Upper lobe of left lung (tissue), 6 donors: ENCODE measurements at places on chromosomes 12 and 14. TPM values are rescaled to one million over a fixed set of nuclear protein-coding genes. Genes with fewer than 3 reads are reported as not detected.

The ZBTB42 gene
- 20.0 TPM for total RNA-seq

The RPGRIP1 gene
- not detected for total RNA-seq

The KLRF1 gene
- 6.9 TPM for total RNA-seq

The GLT1D1 gene
- total RNA-seq, result 7.3 TPM

The SLC4A8 gene
- 7.5 TPM for total RNA-seq

The CABP1 gene
- 2.1 TPM for total RNA-seq

The CLEC9A gene
- total RNA-seq, result not detected

- no peak for DNase-seq
Measured at GRCh38 chr14:52833891-52834290, 42.5 kb upstream of the GNPNAT1 start.

GRCh38 chr14:64891173-64891838, 11.6 kb upstream of the SPTB start:
- DNase-seq, result no peak

GRCh38 chr12:113470871-113471618, 626 bp downstream of the LHX5 start:
- DNase-seq, result peak; percentile 59

DNA sequence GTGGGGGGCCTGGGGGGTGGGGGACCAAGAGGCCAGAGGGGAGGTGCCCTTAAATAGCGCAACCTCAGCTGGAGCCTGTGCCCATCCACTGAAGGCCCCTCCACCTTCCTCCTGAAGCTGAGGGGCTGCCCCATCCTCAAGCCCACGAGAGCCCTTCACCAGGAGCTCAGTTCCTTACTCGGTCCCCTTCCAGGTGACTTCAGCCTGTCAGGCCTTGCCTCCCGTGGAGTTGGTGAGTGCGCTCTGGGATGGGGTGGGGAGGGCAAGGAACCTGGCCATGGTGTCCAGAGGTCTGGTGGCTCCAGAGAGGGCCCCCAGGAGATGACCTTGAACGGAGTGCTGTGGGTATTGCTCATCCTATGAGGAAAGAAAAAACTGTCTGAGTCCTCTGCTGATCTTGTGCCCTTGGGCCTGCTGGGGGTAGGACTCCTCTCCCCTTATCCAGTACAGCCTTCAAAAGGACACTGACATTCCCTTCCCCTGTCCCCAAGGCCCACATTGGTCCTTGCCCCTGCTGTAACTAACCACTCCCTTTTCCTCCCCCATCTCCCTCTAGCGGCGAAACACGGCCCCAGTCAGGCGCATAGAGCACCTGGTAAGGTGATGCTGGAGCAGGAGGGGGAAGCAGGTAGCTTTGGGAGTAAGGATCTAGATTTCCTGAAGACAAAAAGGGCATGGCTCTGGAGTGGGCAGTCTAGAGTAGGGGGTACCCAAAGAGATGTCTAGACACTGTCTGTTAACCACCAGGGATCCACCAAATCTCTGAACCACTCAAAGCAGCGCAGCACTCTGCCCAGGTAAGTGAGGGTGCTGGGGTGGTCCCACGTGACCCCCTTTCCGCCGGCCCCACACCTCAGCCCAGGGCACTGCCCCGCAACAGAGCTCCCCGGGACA, 3.6 kb downstream of the TNS2 start:
- DNase-seq, result peak; percentile 71

- DNase-seq, result peak; percentile 67
Measured at GRCh38 chr14:91332171-91332985, 85.2 kb downstream of the CCDC88C start.

DNA sequence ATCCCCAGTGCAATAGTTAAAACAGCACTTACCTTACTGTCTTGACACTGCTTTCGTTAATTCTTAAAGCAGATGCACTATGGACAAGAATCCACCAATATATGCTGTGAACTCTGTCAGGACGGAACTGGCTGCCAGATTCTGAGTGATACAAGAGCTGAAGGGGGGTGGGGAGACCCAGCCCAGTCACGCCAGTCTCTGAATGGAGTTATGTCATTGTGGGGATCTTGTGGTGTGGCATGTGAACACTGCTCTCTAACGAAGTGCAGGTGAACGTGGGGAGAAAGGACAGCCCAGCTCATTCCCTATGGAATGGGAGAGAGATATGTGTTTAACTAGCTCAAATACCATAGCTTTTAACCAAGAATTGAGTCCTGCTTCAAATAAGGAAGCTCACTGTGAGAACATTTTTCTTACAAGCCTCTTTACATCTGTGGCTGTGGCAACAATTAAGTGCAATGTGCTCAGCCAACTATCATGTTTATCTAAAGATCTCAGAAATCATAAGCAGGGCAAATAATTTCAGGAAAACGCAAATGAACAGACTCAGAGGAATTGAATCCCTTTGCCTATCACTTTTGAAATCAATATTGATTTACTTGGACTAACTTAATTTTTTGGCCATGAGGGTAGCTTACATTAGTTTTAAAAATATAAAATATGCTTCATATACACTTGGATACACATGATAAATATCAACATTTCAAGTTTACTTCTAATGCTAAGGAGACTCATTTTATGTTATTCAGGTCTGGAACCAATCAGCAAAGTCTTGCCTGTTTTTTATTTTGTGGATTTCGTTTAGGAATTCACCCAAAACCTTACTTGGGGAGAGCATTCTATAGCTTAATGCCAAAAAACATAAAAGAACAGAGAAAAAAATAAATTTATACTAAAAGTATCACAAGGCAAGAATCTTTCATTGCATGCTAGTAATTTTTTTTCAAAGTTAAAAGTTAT, at the start of gene LUM:
Gene LUM, minus strand, starts transcription at position 129 of the 960 bp plus-strand sequence. CDS start 2,515 bp downstream, outside the sequence.
- DNase-seq, result no peak

GRCh38 chr12:118102070-118102469, 1.7 kb downstream of the VSIG10 start:
- DNase-seq, result no peak

DNA sequence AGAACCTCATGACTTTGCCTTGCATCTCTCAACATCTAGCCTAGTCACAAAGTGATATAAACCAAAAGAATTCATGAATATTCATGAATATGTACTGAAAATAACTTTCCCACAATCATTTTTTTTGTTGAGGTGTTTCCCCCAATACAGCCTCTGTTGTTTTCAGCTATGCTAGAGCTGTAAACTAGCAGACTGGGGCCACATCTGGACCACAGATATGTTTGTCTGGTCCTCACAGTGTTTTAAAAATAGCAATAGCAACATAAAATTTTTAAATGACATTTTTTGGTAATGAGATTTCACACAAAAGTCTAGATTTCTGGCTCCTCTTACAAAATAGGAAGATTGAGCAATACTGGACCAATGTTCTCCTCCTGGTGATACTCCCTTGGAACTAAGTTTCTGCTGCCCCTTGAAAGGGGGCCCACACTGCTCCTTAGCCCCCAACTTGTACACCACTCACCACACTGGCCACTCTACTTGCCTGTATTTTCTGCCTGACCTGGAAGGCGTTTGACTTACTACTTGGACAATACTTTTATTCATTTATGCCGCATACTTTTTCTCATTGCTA, 81.2 kb downstream of the BMP4 start:
- no peak for DNase-seq

DNA sequence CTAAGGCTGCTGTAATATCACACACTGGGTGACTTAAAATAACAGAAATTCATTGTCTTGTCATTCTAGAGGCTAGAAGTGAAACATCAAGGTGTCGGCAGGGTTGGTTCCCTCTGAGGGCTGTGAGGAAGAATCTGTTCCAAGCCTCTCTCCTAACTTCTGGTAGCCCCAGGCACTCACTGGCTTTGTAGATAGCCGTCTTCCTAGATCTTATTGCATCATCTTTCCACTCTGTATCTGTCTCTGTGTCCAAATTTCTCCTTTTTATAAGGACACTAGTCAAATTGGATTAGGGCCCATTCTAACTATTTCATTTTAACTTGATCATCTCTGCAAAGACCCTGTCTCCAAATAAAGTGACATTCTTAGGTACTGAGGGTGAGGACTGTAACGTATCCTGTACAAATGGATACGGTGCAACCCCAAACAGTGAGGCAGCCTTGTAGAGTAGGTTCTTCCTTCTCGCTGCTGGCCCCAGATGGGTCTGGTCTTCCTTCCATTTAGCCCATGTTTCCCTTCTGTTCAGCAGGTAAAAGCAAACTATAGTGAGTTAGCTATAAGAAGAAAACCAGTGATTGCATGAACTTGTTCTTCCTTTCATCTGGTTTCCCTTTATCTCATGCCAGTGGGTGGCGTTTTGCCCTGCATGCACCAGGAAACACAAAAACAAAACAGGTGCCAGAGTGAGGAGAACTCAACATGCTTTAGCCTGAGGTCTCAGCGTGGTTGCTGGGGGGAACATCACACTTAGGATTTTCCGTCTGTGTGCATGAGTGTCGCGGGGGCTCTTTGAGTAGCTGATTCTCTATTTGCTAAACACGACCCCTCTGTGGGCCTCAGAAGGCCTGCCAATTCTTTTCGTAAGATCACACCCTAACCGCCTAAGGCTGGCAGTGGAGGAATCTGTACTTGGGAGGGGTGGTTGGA, 19.5 kb downstream of the TTC9 start:
- no peak for DNase-seq

- no peak for DNase-seq
Measured at GRCh38 chr12:55938826-55939501, 8.0 kb downstream of the DGKA start.

GRCh38 chr14:32330351-32331111, 1.4 kb downstream of the AKAP6 start:
- no peak for DNase-seq

DNA sequence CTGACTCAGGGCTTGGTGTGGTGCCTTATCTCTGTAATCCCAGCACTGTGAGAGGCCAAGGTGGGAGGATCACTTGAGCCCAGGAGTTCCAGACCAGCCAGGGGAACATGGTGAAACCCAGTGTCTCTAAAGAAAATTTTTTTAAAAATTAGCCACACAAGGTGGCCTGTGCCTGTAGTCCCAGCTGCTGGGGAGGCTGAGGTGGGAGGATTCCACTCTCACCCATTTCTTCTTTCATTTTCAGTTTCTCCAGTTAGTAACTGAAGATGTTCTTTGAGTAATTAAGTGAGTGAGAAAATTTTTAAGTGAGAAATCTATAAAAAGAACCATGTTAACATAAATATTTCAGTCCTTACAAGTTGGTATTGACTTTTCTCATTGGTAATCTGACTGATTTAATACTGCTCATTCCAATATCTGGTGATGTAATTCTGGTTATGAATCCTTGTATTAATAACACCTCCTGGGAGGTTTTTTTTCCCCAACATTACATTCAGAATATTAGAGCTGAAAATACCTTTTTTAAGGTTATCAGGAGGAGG, 6.1 kb downstream of the METTL3 start:
- no peak for DNase-seq

GRCh38 chr12:57089271-57090245, 644 bp downstream of the NAB2 start:
- peak; percentile 87 for DNase-seq

GRCh38 chr14:24392325-24393091, 6.3 kb upstream of the NYNRIN start:
- no peak for DNase-seq

GRCh38 chr12:15979096-15980092, 68.3 kb downstream of the DERA start:
- DNase-seq, result peak; percentile 14

DNA sequence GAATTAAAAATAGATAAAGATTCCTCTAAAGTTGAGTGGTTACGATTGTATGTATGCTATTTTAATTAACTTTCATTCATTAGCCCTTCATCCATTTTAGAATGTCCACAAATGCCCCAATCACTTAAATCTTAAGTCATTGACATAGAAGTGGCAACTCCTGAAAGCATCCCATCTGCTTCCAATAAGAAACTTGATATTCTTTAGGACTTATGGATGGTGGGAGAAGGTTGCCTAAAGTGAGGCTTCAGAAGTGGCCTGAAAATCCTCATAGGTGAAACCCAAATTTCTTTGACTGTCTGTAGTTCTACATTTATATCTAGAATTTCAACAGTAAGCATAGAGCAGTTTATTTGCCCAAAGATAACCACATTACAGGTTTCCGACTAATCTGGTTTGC, 161.7 kb upstream of the HMGA2 start:
- no peak for DNase-seq

GRCh38 chr12:46472893-46473633, 100.5 kb upstream of the SLC38A2 start:
- DNase-seq, result no peak

GRCh38 chr12:128513831-128514230, 246.9 kb downstream of the TMEM132C start:
- no peak for DNase-seq

DNA sequence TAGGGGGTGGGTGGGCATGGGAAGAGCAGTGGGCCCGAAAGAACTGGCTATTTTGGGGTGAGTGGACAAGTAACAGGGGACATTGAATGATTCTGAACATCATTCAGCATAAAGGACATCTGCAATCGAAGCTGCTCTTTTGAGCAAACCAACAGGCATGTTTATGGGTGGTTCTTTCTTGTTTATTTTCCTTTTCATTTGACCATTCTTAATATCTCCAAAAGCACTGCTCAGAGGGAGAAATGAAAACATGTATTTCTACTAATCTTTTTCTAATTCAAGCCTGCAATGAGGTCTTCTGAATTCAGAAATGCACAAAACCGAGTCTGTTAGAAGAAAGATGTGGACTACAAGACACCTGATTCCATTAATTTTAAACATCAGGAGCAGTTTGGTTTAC, 54.0 kb downstream of the NUAK1 start:
- DNase-seq, result no peak

DNA sequence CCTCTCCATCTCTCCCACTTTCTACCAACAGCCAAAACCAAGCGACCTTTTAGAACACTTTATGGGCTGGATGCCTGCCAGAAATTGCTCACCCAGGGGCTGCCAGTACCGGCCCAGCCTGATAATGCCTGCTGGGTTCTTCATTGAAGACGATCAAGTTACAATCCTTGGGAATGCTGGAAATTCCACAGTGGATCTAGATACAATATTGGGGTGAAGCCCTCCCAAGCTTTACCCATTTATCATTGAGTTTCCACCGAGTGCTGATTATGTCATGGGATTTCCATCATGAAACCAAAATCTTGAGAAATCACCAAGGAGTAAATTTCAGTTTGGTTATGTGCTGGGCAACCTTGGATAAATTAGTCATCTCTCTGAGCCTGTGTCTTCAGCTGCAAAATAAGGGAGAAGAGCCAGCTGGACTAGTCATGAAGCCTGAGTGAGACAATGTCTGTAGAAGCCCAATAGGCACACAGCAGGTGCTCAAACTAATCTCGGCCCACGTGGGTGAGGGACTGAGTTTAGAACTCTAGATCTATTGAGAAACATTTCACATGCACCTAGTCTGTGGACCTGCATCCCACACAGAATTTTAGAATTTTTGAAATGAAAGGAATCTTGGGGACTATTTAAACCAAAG, 75.5 kb upstream of the CLMN start:
- DNase-seq, result no peak

GRCh38 chr14:92528486-92529100, 15.0 kb downstream of the RIN3 start:
- no peak for DNase-seq

DNA sequence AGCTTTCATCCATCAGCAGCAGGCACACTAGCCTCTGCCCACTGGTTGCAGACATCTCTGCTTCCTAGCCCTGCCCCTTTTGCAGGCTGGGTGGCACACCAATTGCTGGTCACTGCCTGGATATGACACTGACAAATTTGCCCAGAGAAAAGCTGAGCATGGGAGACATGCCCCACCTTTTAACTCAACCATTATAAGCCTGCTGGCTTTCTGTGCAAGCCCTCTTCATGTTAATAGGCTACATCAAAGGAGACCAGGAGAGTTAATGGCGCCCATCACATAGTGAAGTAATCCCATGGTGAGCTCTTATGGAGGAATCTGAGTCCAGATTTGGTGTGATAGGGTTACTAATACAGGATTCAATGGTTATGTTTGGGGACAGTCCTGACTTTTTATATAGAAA, 139.2 kb downstream of the KICS2 start:
- DNase-seq, result no peak

- no peak for DNase-seq
Measured at GRCh38 chr14:51395361-51395849, 155.4 kb downstream of the TMX1 start.

GRCh38 chr12:70534466-70534865, 102.8 kb downstream of the PTPRB start:
- DNase-seq, result no peak
